ENCODE measurements at places on chromosomes 11 and 22.
A peak's percentile ranks its signal among the peaks of the same experiment; 100 is the strongest.

GRCh38 chr11:113174882-113175281, 139.5 kb upstream of the TTC12 start:
- DNase-seq, result no peak

- no peak for DNase-seq
These were observed 54.5 kb downstream of the TRIM44 start for GRCh38 chr11:35717043-35717442.

- DNase-seq, result no peak
These were observed 11.2 kb downstream of the LARGE1 start for GRCh38 chr22:33909075-33909458.

DNA sequence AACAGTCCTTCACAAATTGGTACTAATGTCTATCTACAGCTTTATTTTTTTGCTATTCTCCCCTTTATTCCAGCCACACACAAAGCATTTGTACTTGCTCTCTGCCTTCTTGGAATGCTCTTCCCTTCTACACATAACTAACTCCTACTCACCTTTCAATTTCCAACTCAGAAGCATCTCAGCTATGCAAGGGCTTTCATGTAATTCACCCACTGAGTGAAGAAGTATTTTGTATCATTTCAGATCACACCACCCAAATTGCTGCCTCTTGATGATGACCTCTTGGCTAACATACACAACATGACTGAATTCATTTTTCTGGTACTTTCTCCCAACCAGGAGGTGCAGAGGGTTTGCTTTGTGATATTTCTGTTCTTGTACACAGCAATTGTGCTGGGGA, at the start of gene OR4X2:
OR4X2 (plus strand) TSS at position 301 of the 400 bp plus-strand sequence; CDS start at position 301, 0 bp downstream.
- DNase-seq, result no peak

GRCh38 chr22:45762545-45763235, 91.1 kb downstream of the ATXN10 start:
- no peak for DNase-seq

- DNase-seq, result no peak
These were observed 14.4 kb downstream of the OVCH2 start for GRCh38 chr11:7691759-7692350.

GRCh38 chr11:69002110-69002569, 10.9 kb downstream of the MRGPRF start:
- DNase-seq, result no peak

DNA sequence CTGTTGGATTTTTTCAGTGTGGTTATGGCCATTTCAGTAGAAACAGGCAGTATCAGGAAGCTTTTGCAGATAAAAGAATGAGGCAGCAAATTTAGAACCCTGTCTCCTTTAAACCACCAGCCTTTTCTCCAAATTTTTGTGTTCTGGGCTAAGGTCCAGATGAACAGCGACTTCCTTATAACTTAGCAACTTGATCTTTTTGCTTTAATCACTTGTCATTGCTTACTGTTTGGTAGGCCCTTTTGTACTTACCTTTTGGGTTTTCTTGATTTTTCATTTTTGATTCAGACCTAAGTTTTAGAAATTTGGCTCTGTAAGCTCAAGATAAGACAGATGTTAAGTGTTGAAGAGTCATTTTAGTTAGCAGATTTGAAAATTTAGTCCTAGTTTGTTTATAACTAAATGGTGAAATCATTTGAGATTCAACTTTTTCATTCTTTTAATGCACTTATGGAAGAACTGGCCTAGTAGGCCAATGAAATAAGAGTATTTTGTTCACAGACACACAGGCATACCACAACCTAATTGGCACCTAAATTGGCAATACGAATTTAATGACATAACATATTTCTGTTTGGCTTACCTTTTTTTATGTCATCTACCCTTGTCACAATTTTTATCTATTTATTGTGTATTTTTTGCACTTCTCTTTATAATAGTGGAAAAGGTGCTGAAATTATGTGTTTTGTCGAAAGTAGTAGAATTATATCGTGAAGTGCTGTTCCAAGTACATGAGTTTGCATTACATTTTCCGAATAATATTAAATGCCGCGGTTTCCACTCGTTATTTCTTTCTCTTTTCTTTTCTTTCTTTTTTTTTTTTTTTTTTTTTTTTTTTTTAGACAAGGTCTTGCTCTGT, 2.1 kb downstream of the RTN3 start:
- no peak for DNase-seq

DNA sequence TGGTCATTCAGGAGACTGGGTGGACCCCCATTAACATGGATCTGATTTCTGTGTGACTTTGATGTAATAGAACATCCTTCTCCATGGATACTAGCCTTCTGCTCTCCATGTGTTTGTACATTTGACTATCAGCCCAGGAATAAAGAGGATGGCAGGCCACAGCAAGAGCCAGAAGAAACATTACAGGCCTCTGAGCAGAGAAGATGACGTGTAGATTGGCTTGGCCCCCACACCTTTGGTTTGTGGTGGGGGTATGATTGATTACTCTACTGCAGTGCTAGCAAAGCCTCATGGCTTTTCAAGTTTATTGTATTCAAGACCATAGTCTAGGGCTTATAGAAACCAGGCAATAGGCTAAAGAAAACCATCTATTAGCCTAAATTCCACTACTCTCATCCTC, 77.0 kb downstream of the GRAMD1B start:
- no peak for DNase-seq

- no peak for DNase-seq
These were observed 85.5 kb downstream of the NELL1 start for GRCh38 chr11:20754933-20755332.

GRCh38 chr11:69268911-69269310, 25.0 kb upstream of the MYEOV start:
- DNase-seq, result no peak

DNA sequence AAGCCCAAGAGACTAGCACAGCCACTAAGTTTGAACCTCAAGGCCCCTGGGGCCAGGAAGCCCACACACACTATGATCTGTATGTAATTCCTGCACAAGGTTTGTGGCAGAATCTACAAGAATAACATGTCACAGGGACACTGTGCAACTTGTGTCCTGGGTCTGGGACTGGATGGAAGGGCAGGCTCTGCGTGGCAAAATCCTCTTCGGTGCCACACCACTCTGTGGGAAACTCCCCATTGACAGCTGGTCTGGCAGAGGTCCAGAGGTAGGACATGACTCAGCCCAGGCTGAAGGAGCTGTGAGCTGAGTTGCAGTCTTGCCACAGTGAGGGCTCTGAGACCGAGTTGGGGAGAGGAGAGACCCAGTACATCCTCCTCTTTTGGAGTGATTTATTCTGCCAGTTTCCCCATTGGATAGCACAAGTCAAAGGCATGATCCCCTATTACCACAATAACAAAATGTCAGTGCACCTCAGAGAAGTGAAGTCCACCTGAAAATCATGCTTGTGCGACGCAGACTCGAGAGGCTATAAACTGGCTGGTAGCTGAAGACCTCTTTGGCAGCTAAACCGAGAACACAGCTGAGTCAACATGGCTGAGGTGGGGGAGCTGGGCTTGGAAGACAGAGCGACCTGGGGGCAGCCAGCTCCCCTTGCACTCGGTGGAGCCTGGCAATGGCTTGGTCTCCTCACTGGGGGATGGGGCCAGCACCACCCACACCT, 23.3 kb upstream of the SERPIND1 start:
- peak; percentile 82 for DNase-seq

DNA sequence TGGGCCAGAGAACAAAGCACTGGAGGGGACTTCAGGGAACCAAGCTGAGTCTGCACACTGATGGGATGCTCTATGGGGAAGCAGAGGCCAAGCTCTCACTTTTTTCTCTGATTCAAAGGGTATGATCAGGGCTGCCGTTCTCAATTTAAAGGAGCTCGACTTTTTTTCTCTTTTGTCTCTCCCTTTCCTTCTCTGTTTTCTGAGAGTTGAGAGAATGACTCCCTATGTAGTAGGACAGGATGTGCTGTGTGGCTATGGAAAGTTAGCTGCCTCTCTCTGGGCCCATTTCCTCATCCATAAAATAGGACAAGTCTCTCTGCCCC, 7.9 kb downstream of the ADORA2A start:
- no peak for DNase-seq

- DNase-seq, result no peak
These were observed 122.5 kb downstream of the OPCML start for GRCh38 chr11:133409799-133410198.
